ENCODE measurements at places on chromosomes 3 and 15.

DNA sequence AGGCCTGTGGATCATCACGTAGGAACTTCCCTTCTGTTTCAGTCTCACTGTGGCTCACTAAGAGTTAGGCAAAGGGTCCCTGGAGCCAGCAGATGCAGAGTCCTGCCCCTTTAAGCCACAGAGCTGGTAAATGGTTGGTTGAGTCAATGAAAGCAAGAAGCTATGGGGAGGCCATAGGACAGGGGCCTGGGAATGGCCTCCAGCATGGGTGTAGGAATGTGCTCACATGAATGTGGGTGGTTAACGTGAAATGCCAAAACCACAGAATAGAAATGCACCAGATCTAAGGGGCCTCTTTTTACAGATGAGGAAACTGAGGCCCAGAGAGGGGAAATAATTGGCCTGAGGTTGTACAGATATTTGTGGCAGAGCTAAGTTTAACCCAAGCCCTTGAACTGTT, 150.3 kb downstream of the TLE3 start:
- DNase-seq = no peak

- no peak for DNase-seq
These were observed 22.3 kb upstream of the EPB42 start for GRCh38 chr15:43243020-43243645.

DNA sequence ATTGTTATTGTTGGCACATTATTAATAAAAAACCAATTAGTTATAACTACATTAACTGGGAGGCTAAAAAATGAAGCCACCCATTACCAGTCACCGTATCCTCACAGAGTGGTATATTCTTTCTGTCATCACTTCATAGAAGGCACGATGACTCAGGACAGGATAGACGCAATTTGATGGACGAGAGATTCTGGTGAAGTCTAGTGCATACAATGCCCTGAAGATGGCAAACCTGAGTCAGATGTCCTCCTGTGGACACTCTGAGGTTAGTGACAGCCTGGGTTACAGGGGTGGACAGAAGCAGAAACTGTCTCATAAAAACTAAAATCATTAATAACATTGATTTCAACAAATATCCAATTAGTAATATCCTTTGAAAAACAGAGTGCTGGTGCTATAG, 150.3 kb downstream of the SLC9A9 start:
- DNase-seq = no peak

DNA sequence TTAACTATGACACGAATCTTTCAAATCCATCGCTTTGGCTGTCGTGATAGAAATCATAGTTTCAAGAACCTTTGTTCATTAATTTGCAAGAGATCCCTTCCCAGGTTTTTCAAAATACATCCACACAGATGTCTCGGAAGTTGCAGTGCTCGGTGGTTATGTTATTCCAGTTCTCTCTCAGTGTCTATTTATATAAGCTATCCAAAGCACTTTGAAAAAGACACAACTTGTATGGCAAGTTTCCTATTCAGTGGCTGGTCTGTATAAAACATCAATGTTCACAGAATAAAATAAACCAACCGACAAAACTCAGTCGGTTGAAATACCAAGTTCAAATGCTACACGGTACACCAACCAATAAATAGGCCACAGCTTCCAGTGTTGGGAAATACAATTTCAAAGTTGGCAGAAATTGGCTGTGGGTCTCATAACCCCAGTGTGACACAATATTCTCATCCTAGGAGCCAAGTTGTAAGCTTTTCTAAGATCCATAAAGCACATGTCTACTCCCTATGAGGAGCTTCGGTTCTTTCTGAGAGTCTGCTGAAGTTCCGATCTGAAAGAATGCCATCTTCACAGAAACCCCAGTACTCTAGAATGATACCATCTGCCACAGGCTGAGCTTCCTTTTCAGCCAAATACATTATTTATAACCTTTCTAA, 23.7 kb downstream of the SATB1 start:
- DNase-seq = no peak

- DNase-seq = no peak
These were observed 157.7 kb upstream of the PROK2 start for GRCh38 chr3:71942432-71943187.

- DNase-seq = no peak
These were observed 22.6 kb upstream of the UMPS start for GRCh38 chr3:124707656-124708062.

- DNase-seq = no peak
These were observed 191.9 kb downstream of the GABRB3 start for GRCh38 chr15:26580943-26581342.

DNA sequence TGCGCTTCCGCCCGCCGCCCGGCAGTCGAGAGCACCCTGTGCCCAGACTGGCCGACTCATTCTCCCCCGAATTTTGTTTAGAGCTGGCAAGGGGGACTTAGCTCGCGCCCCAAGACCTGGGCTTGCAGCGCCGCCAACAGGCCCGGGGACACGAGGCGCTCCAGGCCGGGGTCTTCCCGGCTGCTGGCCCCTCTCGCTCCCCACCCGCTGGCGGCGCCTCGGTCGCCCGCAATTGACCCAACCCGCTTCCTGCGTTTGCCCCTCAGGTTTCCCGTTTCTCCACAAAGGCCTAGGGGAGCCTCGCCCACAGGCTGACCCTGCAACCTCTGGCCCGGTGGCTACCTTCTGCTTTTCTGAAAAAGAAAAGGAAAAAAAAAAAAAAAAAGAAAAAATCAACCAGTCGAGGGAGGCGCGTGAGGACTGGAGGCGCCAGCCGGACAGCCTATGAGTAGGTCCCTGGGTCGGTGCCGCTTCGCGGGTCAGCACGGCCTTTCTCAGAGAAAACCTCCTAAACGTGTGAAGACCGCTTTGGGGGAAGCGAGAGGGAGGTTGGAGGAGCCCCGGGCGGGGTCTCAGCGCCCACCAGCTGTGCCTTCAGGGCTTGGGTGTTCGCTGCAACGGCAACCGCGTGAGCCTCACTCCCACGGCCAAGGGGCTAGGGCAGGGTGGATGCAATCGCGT, 7.2 kb downstream of the FOXL2 start:
- no peak for DNase-seq

DNA sequence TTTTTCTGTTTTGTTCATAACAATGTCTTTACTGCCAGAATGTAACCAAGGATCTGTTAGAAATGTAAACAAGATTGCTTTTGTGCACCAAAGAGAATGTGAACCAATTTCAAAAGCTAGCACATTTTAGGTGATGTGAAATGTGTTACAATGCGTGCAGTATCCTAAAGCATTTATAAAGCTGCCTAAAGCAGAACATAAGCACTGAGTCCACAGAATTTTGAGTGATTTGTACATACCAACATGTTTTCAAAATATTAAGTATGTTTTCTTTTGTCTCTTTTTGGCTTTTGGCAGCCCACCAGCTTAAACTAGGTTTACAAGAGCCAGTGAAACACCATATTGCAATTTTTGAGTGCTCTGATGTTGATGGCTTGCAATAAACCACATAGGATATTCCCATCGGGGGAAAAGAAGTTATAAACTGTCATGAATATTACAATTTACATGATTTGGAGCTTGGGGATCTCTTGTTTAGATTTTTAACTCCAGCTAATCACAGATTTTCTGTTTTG, 364.0 kb downstream of the ZIC1 start:
- DNase-seq = no peak

Data from stimulated activated CD4-positive, alpha-beta T cell treated with anti-CD3 and anti-CD28 coated beads, Interleukin-2, amount 100 ng/mL, for 24 hours (primary cell).